ENCODE measurements at places on chromosomes 6 and 20. TPM values are rescaled to one million over a fixed set of nuclear protein-coding genes. Genes with fewer than 3 reads are reported as not detected.

Gene SEL1L2
- total RNA-seq: not detected

Gene COL20A1
- total RNA-seq: not detected

DNA sequence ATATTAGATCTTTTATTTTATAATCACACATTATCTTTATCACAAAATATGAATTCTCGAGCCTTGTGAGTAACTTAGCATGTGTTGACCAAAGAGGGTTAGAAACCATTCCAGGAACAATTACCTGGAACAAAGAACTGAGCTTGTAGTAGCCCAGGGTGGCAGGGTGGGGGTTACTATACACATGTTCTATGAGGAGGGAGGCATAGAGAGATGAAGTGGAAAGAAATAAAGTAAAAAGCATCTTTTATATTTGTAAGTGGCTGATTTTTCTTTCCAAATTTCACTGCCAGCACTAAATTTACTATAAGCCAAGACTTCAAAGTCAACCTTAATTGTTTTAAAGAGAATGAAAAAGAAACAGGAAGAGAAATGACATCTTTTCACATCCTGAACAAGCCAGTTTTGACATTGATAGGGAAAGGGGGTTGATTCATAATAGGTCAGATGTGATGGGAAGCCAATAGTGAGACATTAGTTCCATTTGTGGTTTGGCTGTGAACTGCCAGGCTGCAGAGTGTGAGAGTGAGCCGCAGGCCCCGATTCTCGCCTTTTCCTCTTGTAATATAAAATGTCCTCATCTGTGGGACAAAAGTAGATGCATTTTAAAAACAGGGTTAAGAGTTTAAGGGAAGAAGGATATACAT lies 52.7 kb upstream of the MYB start:
- no peak for ATAC-seq

DNA sequence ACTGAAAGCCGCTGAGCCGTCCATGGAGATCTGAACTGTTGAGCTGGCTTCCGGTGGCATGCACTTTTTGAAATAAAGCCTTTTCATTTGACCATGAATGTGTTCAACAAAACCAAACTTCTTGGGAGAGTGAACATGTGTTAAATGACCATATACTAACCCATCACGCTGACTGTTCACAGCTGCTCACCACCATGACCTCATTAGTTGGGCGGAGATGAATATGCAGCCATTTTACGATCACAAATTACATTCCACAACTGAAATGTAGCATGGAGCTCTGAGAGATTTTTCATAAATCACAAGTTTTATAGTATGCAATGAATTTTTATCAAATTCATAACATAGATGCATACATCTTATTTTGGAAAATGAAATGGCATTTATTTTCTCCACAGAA lies 4.2 kb downstream of the RAMACL start:
- no peak for ATAC-seq

- ATAC-seq: no peak
Observed at GRCh38 chr6:98280492-98280891, 553.9 kb upstream of the POU3F2 start.
